ENCODE measurements at places on chromosomes 1 and 21.

- DNase-seq, result no peak
Measured at GRCh38 chr1:214467078-214467585, 84.3 kb downstream of the PTPN14 start.

GRCh38 chr1:228015276-228016180 is 8.7 kb downstream of the WNT3A start:
- no peak for DNase-seq

DNA sequence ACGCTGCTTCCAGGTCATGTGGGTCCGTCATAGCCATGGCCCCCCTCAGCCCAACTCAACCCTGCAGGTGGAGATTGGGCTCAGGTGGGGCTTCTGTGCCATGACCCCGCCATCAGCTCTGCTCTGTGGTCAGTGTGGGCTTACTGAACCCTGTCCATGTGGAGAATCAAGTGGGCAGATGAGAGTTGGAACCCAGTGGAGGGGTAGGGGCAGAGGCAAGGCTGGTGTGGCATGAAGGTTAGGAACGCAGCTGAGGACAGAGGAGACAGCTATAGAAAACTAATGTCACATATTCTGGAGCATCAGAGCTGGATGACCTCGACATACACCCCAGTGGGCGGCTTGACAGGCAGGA is 355.9 kb downstream of the PTPRU start:
- DNase-seq, result no peak

GRCh38 chr1:197799271-197799670 is 24.0 kb upstream of the DENND1B start:
- no peak for DNase-seq

DNA sequence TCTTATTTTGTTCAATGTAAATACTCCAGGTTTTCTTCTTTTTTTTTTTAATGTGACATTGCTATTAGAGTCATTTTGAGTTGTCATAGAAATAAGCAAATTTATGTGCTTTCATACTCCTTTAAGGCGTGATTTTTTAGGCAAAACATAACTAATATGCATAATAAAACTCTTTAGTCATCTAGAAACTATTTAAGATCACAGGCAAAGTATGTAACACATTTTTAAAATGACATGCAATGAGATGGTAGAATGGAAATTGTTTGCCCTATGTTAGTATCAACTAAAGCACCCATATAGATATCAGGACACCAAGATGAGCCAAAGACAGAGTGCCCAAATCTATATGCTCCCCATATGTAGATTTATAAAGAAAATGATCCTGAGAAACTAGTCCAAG is 41.5 kb upstream of the SGIP1 start:
- DNase-seq, result no peak

DNA sequence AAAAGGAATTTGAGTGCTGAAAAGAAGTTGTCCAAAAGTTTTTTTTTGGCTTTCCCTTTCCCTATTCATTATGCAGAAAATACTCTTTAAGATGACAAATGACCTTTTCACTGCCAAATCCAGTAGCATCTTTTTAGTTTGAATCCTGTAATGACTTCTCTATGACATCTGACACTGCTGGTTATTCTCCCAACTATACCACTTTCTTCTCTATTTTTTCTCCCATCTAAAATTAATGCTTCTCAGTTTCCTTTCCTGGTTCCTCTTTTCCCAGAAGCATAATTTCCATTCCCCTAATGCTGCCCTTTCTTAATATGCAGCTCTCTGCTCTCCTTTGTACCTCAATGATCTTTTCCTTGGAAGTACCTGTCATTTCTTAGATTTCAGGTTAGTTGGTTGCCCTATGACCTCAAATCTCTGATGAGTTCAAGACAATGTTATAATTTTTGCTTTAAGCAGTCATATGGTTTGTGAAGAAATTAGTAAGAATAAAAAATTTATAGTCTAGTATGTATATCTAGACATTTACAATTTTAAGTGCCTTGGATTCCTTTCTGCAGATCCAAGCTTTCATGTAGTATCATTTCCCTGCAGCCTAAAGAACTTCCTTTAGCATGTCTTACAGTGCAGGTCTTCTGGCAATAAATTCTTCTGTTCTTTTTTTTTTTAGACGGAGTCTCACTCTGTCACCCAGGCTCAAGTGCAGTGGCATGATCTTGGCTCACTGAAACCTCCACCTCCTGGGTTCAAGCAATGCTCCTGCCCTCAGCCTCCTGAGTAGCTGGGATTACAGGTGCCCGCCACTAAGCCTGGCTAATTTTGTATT is 150.8 kb downstream of the CDC42BPA start:
- DNase-seq, result no peak

DNA sequence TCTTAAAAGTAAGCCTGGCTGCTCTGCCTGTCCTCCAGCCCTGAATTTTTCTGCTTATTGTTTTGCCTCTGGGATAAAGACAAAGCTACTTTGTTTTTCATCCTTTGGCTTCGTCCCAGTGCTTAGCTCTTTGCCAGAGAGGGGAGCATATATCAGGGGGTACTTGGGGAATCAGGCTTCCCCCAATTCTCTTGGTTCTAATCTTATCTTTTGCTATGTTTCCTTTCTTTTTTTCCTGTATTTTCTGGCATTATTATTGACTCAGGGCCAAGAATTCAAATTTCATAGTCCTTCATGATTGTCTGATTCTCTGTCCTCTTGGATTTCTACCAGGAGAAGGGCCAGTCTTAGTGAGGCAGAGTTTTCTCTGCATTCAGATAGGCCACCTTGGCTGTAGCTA is 51.2 kb downstream of the GIPC2 start:
- DNase-seq, result no peak

DNA sequence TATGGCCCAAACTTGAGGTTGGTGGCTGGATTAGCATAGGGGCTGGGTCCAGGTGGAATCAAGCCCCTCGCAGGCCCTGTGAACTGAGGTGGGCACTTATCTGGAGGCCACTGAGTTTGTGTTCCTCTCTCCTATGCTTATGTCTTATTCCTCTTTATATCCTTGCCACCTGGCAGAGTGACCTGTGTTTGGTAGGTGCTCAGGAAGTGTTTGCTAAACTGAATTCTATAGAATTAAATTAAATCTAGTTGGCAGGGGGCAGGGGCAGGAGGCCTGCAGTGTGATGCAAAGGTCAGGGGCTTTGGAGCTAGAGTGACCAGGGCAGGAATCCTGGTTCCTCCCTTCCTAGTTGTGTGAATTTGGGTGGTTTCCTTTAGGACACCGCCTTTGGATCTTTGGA is 1.1 kb upstream of the TMEM9 start:
- no peak for DNase-seq

DNA sequence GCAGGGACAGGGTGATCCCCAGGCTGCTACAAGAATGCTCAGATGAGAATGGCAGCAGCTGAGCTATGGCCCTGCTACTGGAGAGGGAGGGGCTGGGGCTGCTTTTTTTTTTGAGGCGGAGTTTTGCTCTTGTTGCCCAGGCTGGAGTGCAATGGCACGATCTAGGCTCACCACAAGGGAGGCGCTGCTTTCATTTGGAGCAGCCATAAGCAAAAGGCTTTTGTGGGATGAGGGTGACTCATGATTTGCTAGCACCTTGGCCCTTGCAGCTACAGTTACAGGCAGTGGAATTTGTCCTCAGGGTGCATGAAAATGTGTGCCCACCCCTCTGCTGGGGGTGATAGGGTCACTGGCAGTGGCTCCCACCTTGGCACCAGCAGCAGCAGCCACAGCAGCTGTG is 32.4 kb upstream of the CYP4A22 start:
- no peak for DNase-seq

- DNase-seq, result no peak
Measured at GRCh38 chr1:180157576-180158057, 2.9 kb downstream of the QSOX1 start.
